ENCODE measurements at places on chromosomes 6 and 20.

GRCh38 chr6:10874207-10874606, 7.6 kb downstream of the GCM2 start:
- DNase-seq: no peak

DNA sequence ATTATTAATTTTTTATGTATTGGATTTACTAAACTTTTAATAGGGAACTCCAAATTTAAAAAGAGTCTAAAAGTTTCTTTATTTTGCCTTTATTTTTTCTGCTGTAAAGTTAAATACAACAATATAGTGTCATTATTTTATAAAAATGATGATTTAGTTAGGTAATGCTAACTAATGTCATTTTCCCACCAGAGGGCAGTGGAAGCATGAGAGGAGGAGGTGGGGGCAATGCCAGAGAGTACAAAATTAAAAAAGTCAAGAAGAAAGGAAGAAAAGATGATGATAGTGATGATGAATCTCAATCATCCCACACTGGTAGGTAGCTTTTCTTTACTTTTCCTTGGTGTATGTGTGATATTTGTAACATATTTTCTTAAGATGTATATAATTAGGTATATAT, 20.2 kb upstream of the FHL5 start:
- peak; percentile 51 for DNase-seq

DNA sequence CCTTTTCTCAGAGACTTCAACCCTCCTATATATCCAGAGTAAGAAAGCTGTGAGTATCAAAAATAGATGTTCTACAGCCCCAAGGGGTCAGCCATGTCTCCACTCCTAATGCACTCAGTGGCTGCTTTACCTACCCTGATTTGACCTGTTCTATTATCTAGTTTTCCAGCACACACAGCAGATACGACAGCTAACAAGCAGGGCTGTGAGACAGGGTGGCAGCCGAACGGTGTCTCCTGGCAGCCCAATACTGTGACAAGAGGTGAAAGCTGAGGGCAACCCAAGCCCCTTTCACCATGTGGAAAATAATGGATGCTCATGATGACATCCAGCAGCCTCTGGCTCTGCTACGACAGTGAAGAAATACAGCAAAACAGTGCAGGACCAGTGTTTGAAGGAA, 67.9 kb downstream of the KIF13A start:
- no peak for DNase-seq

DNA sequence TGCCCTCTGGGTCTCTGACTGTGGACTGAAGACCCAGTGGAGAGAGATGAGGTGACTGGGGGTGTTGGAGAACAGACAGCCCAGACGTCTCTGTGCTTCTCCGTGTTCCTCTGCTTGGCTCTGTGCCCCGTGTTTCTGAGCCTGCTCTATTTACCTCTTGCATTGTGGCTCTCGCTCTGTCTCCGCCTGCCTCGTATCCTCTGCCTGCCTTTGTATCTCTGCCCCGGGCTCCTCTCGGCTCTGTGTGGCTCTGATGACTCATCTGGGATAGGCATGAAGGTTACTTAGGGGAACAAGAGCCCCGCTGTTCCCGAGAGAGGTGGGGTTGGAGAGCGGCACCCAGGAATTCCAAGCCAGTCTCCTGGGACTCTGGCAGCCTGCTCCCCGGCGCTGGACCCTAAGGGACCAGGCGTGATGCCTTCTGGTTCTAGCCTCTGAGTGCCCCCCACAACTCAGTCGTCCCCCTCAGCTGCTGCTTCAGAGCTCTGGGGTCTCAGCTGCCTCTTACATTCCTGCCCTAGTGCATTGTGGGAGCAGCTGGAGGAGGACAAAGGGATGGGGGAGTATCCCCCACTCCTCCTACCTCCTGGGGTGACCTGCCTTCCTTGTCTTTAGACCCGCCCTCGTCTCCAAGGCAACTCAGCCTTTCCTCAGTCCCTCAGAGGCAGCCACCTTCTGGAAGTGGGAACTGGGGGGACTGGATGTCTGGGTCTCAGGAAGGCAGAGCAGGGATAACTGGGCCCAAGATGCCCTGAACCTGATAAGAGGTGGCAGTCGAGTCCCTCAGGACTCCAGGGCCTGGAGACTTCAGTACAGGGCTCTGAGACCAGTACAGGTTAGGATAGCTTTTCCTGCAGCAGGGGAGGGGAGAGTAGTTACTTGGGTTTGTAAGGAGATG, 1.9 kb downstream of the DDR1 start:
- no peak for DNase-seq

- no peak for DNase-seq
Observed at GRCh38 chr6:168542301-168542700, 101.3 kb downstream of the SMOC2 start.

- DNase-seq: no peak
Observed at GRCh38 chr20:723756-724155, 44.5 kb downstream of the SLC52A3 start.

GRCh38 chr20:32282461-32282860, 5.0 kb downstream of the KIF3B start:
- DNase-seq: no peak

DNA sequence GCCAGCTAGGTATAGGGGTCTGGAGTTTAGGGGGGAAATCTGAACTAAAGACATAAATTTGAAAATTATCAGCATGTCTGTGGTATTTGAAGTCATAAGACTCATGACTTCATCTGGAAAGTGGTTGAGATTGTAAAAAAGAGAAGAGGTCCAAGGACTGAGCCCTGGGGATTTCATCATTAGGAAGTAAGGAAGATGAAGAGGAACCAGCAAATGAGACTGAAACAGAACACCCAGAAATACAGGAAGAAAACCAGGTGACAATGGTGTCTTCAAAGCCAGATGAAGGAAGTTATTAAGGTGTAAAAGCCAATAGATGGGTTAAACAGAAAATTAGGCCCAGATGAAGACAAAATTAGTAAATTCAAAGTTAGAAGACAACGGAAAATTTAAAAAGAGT, 49.1 kb upstream of the UBR2 start:
- no peak for DNase-seq

DNA sequence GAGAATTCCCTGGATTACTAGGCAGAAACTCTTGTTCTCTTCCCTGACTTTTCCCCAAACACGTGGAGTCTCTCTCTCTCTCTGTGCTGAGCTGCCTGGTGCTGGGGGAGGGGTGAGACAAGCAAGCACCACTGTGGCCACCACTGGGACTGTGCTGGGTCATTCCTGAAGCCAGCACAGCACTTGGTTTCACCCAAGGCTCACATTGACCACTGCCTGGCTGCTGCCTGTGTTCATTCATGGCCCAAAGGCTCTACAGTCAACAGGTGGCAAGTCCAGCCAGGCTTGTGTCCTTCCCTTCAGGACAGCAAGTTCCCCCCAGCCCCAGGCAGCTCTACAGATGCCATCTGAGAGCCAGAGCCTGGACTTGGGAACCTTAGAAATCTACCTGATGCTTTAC, 92.2 kb downstream of the CTNNBL1 start:
- no peak for DNase-seq

DNA sequence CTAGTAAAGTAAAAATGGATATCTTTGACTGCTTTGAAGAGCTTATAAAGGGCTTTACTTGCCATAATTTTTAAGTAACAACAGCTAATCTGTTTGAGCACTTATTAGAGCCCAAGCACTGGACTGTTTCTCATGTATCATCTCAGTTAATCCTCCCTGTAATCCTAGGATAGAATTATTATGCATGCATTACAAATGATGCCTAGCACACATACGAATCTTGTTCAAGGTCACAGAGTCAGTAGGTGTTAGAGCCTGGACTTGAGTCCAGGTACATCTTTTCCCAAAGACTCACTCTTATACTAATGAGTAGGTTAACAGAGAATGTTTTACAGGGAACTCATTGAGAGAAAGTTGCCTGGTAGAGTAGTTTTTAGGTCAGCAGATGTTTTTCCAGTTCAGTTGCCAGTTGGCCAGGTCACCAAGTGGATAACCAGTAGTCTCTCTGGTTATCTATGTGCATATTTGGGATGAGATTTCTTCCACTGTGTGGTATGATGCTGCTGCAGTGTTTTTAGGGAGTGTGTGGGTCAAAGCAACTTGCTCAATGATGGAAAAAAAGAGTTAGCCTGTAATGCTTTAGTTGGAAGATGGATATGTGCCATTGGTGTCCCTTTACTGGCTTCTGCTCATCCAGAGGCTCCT, 32.3 kb upstream of the LAMA4 start:
- no peak for DNase-seq

GRCh38 chr20:61972636-61973508, 92.8 kb downstream of the TAF4 start:
- DNase-seq: no peak

DNA sequence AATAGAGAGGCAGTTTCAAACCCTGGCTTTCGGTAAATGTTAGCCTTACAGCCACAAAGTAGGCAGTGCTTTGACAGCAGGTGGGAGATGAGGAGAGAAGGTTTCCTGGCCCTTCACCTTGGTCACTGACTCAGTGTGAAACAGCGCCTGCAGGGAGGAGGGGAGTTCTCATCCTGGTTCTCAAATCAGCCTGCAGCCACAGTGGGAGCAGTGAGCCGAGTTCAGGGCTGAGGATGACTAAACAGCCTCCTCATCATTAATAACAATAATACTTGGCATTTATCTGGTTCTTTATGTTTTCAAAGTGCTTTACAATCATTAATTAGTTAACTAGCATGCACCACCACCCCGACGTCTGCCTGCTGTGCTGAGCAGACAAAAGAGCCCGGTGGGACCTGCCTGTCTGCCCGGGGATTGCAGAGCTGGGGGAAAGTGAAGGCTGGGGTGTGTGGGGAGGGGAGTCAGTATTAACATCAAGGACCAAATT, 59.6 kb downstream of the PRDM1 start:
- no peak for DNase-seq

- peak; percentile 23 for DNase-seq
Observed at GRCh38 chr6:149217466-149217888, 100.0 kb upstream of the TAB2 start.

DNA sequence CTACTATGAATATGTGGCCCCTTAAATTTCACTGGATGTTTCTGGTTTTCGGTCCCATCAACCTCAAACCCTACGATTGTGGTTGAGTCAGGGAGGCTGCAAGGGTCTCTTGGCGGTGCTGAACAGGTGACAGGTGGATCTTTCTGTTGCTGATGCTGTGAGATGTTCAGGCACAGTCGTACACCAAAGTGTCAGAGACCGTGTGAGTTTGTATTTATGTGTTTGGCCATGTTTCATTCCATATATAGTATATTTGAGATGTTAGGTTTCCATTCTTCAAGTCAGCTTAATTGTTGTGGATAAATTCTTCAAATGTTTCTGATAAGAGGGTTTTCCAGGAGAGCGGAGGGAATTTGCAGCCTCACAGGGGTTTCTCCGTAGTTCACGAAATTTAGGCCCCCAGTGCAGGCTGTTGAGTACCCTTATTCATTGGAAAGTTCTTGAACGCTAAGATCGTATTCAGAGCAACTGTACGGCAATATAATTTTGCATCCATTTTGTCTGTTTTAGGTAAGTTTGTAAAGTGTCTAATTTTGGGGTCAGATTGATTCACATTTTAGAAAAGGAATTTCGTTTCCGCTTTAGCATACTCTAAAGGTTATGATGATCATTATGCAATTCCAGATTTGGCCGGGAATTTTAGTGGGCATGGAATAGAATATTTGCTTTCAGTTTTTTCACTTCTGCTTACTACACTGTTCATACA, 1.2 kb downstream of the TAB2 start:
- DNase-seq: peak; percentile 75

- DNase-seq: no peak
Observed at GRCh38 chr6:23731609-23732008, 394.4 kb upstream of the NRSN1 start.

DNA sequence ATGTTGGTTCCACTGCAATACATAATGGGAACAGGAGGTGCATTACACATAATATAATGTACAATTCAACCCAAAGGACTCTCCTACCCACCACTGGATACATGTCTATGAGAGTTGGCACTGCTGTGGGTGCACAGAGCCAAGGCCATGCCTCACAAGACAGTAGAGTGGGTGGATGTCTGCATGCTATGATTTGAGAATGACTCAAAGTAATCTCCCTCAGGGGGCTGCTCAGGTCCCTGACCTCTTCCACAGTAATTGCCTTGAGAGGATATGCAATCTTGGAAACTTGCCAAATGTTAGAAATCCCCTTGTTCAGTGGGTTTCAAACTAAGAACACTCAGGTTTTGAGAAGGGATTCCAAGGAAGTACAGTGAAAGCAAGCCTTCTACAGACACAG, 79.0 kb downstream of the ANKEF1 start:
- no peak for DNase-seq

DNA sequence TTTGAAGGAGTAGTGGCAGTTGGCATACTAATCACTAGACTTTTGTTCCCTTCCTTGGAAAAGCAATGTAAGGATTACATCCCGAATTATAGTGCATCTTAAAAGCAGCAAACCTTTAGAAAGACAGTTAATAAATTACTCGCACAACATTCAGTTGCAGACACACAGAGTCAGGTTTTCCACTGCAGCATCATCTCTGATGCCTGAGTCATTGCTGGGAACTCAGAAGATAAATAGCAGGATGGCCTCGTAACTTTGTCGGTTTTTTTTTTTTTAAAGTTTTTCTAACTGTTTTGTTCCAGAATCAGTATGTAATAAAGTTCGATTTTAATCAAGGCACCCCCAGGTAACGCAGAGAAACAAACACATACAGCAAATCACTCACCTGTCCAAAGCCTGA, 34.3 kb downstream of the GJA10 start:
- DNase-seq: no peak

GRCh38 chr6:111605100-111605751, 452 bp downstream of the TRAF3IP2 start:
- peak; percentile 88 for DNase-seq

DNA sequence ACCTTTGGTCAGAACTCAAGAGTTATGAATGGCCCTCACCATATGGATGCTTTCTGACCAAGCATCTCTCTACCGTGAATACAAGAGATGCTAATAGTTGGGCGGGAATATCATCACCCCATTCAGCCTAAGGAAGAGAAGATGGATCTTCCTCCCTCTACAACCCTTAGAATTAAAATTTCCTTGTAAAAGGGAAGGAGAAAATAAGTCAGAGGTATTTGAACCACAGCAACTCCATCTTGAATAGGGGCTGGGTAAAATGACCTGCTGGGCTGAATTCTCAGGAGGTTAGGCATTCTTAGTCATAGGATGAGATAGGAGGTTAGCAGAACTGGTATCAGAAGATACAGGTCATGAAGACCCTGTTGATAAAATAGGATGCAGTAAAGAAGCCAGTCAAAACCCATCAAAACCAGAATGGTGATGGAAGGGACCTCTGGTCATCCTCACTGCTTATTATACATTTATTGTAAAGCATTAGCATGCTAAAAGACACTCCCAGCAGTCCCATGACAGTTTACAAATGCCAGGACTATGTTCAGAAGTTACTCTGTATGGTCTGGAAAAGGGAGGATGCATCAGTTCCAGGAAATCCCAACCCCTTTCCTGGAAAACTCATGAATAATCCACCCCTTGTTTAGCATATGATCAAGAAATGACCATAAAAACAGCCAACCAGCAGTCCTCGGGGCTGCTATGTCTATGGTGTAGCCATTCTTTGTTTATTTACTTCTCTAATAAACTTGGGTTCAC, 101.2 kb downstream of the DTNBP1 start:
- peak; percentile 25 for DNase-seq

Data from OCI-M1 (cell line).